ENCODE measurements at places on chromosomes 16 and 17. TPM values are rescaled to one million over a fixed set of nuclear protein-coding genes. Genes with fewer than 3 reads are reported as not detected.

Gene FTO
- total RNA-seq, result 58.6 TPM

- no peaks in the 10 kb centered on the region for H3K27me3 ChIP-seq
- no peaks in the 10 kb centered on the region for H3K4me1 ChIP-seq
- peak; percentile 24 for DNase-seq
- no peak overlapping the region for H3K27ac ChIP-seq
- no peak overlapping the region for H3K4me3 ChIP-seq
Observed at GRCh38 chr16:20774703-20775362, 11.0 kb downstream of the ACSM3 start.

Gene AP1G1
- 190 TPM for total RNA-seq

Gene HSD3B7
- total RNA-seq, result not detected

- peak overlapping the region; percentile 98 for H3K4me3 ChIP-seq
- peak; percentile 77 for DNase-seq
- peaks cover 37% of the 10 kb centered on the region for H3K36me3 ChIP-seq
- peaks cover 92% of the 10 kb centered on the region for H3K4me1 ChIP-seq
Observed at GRCh38 chr17:40561871-40562611, 3.2 kb downstream of the CCR7 start.

- no peaks in the 10 kb centered on the region for H3K36me3 ChIP-seq
- no peak overlapping the region for H3K27ac ChIP-seq
- H3K4me1 ChIP-seq, result no peaks in the 10 kb centered on the region
Observed at GRCh38 chr16:6192984-6193383, 1095.4 kb upstream of the EEF2KMT start.

- H3K27me3 ChIP-seq, result no peaks in the 10 kb centered on the region
- DNase-seq, result no peak
- no peak overlapping the region for H3K27ac ChIP-seq
Observed at GRCh38 chr16:83300326-83300725, 507.5 kb upstream of the HSBP1 start.

DNA sequence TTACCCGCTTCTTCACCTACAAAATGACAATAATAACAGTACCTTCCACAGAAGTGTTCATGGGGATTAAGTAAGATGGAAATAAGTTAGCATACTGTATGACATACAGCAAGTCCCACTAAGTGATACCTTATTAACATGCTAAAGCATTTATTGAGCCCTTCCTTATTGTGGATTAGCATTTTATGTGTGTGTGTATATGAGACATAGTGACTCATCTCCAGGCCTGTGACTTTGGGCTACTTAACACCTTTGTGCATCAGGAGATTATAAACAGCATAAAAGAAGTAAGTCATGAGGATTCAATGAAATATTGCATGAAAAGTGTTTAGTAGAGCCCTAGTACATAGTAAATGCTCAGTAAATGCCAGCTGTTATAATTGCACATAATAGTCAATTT lies 52.9 kb downstream of the CA10 start:
- H3K36me3 ChIP-seq, result no peaks in the 10 kb centered on the region
- DNase-seq, result no peak
- no peaks in the 10 kb centered on the region for H3K4me1 ChIP-seq
- H3K27ac ChIP-seq, result no peak overlapping the region

DNA sequence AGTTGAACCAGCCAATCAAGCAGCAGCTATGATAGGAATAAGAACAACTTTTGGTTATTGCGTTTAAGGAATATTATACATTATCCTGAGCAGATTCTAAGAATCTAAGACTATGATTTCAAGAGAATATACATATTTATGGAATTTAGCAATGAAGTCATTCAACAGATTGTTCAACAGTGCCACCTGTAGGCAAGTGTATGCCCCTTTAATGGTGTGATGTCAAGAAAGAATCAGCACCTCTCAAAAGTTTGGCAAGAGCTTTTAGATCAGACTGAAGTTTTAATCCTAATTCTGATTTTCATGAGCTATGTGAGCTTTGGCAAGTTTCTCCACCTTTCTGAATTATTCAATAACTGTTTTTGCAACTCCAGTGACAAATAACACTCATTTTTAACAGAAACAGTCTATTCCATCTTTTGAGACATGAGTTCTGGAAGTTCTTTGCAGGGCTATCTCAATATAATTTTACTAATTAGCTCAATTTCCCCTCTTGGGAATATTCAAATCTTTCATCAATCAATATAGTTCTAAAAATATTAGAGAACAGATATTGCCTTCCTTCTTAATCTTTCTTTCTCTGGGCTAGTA lies 474.3 kb upstream of the TOM1L1 start:
- H3K27me3 ChIP-seq, result no peaks in the 10 kb centered on the region
- H3K4me3 ChIP-seq, result no peak overlapping the region
- no peaks in the 10 kb centered on the region for H3K4me1 ChIP-seq
- DNase-seq, result no peak
- H3K36me3 ChIP-seq, result no peaks in the 10 kb centered on the region

Gene SMIM5
- 1.6 TPM for total RNA-seq

GRCh38 chr16:77834635-77835540 lies 46.5 kb downstream of the VAT1L start:
- no peak overlapping the region for H3K27ac ChIP-seq
- no peaks in the 10 kb centered on the region for H3K27me3 ChIP-seq
- H3K4me1 ChIP-seq, result no peaks in the 10 kb centered on the region
- no peak for DNase-seq
- no peaks in the 10 kb centered on the region for H3K36me3 ChIP-seq

GRCh38 chr17:33905338-33905800 lies 349.7 kb upstream of the CCL2 start:
- no peak overlapping the region for H3K4me3 ChIP-seq
- H3K27me3 ChIP-seq, result peaks cover 2% of the 10 kb centered on the region
- DNase-seq, result no peak

GRCh38 chr17:18262641-18263040 lies 2.2 kb downstream of the MIEF2 start:
- peaks cover 35% of the 10 kb centered on the region for H3K4me1 ChIP-seq
- H3K36me3 ChIP-seq, result peaks cover 18% of the 10 kb centered on the region
- no peak overlapping the region for H3K4me3 ChIP-seq
- no peaks in the 10 kb centered on the region for H3K27me3 ChIP-seq
- H3K27ac ChIP-seq, result no peak overlapping the region

Gene SPNS2
- total RNA-seq, result 0.94 TPM

- H3K4me3 ChIP-seq, result no peak overlapping the region
- H3K27ac ChIP-seq, result no peak overlapping the region
- DNase-seq, result no peak
- peaks cover 27% of the 10 kb centered on the region for H3K4me1 ChIP-seq
Observed at GRCh38 chr17:47822785-47823184, 1.2 kb upstream of the OSBPL7 start.

- no peak within 1 kb of the TSS for H3K27ac ChIP-seq
- no peaks in the 10 kb centered on the region for H3K36me3 ChIP-seq
- H3K27me3 ChIP-seq, result no peaks in the 10 kb centered on the region
- DNase-seq, result no peak
Observed at GRCh38 chr17:18377437-18378204, at the start of gene EVPLL. Gene EVPLL, plus strand, starts transcription at chr17:18377778. Its CDS starts 3,160 bp downstream, at chr17:18380938.

DNA sequence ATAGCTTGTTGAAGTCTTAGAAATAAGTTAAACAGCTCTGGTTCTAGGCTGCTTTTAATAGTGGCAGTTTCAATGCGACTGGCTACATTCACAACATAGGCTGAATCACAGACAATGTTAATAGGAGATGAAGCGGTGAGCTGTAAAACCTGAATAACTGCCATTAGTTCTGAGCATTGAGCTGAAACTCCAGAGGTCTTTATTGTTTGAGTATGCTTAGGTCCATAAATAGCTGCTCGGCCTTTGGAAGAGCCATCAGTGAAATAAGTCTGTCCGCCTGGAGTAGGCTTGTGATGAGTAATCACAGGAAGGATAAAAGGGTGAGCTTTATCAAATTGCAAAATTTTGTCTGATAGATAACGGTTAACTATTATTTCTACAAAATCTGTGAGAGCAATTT lies 9.4 kb upstream of the ZNF689 start:
- H3K27ac ChIP-seq, result no peak overlapping the region
- H3K36me3 ChIP-seq, result no peaks in the 10 kb centered on the region
- no peaks in the 10 kb centered on the region for H3K4me1 ChIP-seq
- peaks cover 8% of the 10 kb centered on the region for H3K27me3 ChIP-seq
- no peak overlapping the region for H3K4me3 ChIP-seq

DNA sequence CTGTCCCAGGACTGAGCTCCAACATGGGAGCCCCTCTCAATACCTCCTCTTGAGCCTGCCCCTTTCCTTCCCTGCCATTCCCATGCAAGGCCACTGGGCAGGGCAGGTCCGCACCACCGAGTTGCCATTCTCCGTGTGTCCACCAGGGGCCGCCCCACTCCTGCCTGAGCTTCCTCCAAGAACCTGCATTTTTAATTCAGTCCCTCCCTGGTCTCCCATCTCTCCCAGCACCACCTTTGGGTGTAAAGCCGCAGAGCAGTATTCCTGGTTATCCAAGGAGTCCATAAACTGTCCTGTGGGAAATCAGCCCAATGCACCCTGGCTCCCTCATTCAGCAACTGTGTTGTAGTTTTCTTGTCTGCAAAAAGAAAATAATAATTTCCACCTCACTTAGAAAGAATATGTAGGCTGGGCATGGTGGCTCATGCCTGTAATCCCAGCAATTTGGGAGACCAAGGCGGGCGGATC lies 15.9 kb upstream of the ANKRD40CL start:
- no peaks in the 10 kb centered on the region for H3K36me3 ChIP-seq
- H3K27me3 ChIP-seq, result no peaks in the 10 kb centered on the region
- DNase-seq, result peak; percentile 79

Gene NOS2
- 0.15 TPM for total RNA-seq

- no peak within 1 kb of the TSS for H3K27ac ChIP-seq
- no peak for DNase-seq
- H3K4me3 ChIP-seq, result no peak within 1 kb of the TSS
- H3K4me1 ChIP-seq, result peaks cover 19% of the 10 kb centered on the region
Observed at GRCh38 chr17:74924250-74924948, at the start of gene OTOP2. Gene OTOP2, plus strand, starts transcription at chr17:74924273. Its CDS starts 360 bp downstream, at chr17:74924633.

Gene MED9
- 21.6 TPM for total RNA-seq

- H3K36me3 ChIP-seq, result peaks cover 23% of the 10 kb centered on the region
- no peaks in the 10 kb centered on the region for H3K27me3 ChIP-seq
- H3K4me1 ChIP-seq, result peaks cover 16% of the 10 kb centered on the region
- peak overlapping the region; percentile 96 for H3K27ac ChIP-seq
Observed at GRCh38 chr16:30649725-30650368, 913 bp upstream of the PRR14 start.

All from CD4-positive, CD25-positive, alpha-beta regulatory T cell (primary cell).